ENCODE measurements at places on chromosomes 1 and 21. TPM values are rescaled to one million over a fixed set of nuclear protein-coding genes. Genes with fewer than 3 reads are reported as not detected.
A peak's percentile ranks its signal among the peaks of the same experiment; 100 is the strongest.

DNA sequence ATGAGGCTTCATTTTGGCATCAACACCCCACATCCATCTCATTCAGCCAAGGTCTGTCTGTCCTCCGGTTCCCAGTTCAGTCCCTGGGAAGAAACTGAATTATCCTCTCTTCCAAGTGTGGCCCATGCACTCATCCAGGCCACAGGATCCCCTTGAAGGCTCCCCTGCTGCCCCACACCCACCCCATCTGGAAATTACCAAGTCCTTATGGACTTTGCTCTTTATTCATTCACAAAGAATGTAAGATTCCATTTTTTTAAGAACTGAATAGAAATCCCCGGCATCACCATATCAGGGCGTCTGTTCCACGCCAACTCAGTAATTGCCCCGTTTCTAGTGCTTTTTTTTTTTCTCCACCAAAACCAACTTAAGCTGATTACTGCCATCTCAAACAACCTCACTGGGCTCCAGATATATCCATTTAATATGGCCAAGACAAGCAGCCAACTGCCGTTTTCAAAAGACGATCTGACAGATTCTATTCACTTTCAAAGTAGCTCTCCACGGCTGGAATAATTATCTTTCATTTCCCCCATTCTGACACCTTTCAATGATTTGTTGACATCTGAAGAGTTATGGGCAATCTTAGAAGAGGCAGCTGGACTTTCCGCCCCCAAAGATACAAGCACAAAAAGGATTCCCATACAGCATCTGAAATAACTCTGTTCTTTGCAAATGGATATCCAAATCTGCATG is 55.9 kb downstream of the OLIG1 start:
- DNase-seq: no peak

DNA sequence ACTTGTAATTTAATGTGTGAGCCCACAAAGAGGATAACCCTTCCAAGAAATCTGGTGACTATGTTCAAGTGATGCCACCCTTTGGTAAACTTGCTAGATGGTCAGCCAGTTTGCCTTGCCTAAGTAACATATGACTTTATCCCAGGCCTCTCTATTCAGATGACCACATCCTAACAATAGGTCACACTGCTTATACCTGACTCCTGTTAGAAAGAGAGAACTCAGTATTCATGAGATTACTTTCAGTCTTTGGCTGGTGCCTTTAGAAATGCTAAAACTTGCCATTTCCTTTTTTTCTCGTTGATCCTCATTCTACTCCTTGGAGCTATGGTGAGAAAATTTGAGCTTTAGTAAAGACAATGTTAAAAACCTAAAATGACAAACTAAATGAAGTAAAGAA is 28.5 kb upstream of the SERBP1 start:
- no peak for DNase-seq

- no peak for DNase-seq
Measured at GRCh38 chr1:42176902-42177519, 12.5 kb upstream of the GUCA2A start.

DNA sequence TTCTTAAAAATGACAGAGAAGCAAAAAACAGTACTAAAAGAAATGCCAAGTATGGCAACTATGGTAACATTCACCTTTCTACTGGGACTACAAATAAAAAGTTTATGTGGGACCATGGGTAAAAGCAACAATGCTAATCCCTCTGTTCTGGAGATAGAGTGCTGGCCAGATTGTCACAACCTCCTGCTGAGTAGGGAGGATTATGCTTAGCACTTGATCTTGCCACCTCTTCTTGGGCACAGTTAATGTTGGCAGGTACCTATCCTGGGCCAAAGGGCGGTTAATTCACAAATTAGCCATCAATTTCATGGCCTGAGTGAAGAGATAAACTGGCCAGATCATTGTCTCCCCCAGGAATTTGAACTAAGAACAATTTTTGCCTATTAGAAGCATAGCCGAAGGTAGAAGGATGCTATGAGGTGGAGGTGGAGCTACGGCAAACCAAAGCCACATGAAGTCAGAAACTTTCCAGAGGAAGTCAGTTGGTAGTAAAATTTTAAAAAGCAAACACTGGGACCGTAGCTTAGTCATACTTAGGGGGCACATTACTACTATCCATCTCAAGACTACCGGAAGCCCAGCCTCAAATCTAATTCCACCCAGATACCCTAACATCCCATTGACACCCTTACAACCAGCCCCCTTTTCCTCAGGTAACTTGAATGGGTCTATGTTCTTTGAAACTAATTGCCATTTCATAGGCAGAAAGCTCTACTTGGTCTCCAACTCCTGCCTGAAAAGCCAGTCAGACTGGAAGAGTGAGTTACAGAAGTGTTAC is 2.7 kb downstream of the SCYL3 start:
- DNase-seq: no peak

DNA sequence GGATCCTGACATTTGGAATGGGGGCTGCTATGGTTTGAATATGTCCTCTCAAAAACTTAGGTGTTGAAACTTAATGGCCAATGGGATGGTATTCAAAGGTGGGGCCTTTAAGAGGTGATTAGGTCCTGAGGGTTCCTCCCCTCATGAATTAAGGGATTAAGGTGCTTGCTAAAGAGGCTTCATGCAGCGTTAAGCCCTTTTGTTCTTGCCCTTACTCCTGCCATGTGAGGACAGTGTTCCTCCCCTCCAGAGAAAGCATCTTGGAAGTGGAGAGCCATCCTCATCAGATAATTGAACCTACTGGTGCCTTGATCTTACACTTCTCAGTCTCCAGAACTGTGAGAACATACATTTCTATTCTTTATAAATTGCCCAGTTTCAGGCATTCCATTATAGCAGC is 146.6 kb downstream of the KCNJ6 start:
- no peak for DNase-seq

GRCh38 chr1:102174259-102174863 is 177.6 kb upstream of the OLFM3 start:
- DNase-seq: no peak

- no peak for DNase-seq
Measured at GRCh38 chr1:63981408-63981773, 207.6 kb downstream of the ROR1 start.

LRRIQ3 gene
- total RNA-seq: 0.37 TPM

TMEM200B gene
- 20.8 TPM for total RNA-seq

DNA sequence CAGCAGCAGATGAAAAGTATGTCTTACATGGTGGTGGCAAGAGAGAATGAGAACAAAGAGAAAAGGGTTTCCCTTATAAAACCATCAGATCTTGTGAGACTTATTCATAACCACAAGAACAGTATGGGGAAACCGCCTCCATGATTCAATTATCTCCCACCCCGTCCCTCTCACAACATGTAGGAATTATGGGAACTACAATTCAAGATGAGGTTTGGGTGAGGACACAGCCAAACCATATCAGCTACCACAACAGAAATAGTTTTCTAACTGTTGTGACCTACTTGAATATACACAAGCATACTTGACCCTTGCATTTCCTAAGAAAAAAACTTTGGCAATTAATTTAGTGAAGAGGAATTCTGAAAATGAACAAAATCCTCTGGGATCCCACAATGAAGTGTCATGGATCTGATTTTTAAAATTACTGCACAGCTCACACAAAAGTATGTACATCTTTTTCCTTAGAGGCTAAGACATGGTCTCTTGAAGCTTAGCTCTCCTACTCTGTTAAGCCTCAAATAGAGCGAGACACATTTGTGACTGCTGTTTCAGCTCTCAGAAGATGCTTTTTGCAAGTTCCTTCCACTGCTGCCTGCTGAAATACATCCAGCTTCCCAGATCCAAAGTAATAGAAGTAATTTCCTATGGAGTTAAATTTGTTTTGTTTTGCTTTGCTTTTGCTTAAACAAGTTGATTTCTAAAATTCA is 265.8 kb downstream of the DPYD start:
- no peak for DNase-seq

- peak; percentile 91 for DNase-seq
Measured at GRCh38 chr1:205983925-205984725, 19.1 kb downstream of the RAB7B start.

ADAM30 gene
- total RNA-seq: not detected

OR2T33 gene
- not detected for total RNA-seq

COA7 gene
- total RNA-seq: 14.1 TPM

GRCh38 chr1:65952696-65953095 is 160.0 kb downstream of the PDE4B start:
- DNase-seq: no peak

DNA sequence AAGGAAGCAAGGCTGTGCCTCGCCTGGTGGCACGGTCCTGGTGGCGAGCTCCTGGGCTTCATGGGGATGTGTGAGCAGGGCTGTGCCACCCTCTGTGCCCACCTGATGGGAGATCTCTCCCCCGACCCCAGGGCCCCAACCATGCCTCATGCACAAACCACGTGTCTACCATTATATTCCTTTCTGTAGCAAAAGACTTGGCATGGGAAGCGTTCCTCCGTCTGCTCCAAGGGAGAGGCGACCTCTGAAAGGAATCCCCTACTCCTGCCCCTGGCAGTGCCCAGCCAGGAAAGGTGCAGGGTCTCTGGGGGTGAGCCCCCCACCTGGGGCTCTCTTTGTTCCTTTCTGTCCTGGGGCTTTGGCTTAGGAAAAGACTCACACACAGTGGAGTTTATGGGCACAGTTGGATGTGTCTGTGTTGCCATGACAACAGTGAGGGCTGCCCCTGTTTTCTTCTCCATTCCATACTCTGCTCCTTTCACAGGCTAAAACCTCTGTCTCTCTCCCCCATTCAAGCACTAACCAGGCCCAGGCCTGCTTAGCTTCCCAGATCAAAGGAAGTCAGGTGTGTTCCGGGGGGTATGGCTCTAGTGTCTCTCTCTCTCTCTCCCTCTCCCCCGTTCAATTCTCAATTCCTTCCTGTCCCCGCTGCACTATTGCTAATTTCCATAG is 21.4 kb upstream of the LRRN2 start:
- DNase-seq: no peak

SPATA21 gene
- total RNA-seq: not detected

GRCh38 chr1:221521686-221522085 is 220.2 kb downstream of the DUSP10 start:
- no peak for DNase-seq

GRCh38 chr21:24011087-24011486 is 1596.2 kb downstream of the MRPL39 start:
- DNase-seq: no peak

DNA sequence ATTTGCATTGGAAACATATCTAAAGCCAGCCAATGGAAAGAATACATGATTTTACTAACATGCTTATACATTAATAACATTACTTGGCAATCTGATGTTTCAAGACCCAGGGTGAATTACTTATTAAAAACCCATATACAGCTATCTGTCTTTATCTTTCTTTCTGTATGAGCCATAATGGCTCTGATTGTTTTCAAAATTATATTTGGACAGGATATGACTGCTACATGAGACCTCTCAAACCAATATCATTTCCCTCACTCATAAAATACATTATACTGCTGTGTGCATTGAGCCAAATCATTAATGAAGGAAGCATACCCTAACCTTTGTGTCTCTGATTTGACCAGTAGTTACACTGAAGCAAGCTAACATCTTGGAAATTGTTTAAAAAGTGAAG is 205.9 kb upstream of the DPYD start:
- no peak for DNase-seq

GSTM5 gene
- total RNA-seq: 16.7 TPM

GRCh38 chr1:20575541-20576336 is 13.2 kb upstream of the CDA start:
- no peak for DNase-seq

GRCh38 chr1:213686983-213687382 is 300.8 kb upstream of the PROX1 start:
- DNase-seq: no peak

DNA sequence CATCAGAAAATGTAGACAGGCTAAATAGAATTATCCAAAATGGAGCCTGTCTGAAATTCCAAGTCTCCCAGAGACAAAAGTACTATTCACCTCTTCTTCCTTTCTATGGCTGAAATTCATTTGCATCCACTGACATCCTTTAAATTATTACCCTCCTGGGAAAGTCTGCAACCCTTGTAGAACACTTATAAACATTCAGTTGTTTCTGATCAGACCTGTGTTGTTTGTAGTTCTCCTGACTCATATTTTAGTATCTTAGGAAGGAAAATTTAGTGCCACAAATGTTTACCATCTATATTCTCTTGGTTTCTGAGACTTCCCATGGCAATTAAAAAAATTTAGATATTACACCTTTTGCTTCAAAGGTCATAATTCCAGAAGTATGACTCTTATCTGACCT is 69.6 kb upstream of the C1orf105 start:
- no peak for DNase-seq

FAM163A gene
- total RNA-seq: not detected

NRIP1 gene
- 27.3 TPM for total RNA-seq

CASQ2 gene
- total RNA-seq: 122 TPM

DNA sequence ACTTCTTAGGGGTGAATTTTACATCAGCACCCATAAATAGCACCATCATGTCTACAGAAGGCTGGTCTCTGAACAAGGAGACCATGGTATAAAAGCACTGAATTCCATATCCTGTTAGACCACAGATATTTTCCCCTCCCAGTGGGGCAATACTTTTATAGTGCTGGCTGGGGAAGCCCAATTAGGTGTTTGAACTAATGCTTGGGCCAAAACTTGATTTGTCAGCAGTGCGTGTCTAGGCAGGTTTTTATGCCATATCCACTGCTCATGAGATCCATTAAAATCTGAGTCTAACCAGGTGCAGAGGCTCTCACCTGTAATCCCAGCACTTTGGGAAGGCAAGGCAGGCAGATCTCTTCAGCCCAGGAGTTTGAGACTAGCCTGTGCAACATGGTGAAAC is 623.0 kb downstream of the NPHP4 start:
- no peak for DNase-seq

OR10J1 gene
- total RNA-seq: not detected

- DNase-seq: no peak
Measured at GRCh38 chr1:10064416-10065343, 31.9 kb downstream of the UBE4B start.

DNA sequence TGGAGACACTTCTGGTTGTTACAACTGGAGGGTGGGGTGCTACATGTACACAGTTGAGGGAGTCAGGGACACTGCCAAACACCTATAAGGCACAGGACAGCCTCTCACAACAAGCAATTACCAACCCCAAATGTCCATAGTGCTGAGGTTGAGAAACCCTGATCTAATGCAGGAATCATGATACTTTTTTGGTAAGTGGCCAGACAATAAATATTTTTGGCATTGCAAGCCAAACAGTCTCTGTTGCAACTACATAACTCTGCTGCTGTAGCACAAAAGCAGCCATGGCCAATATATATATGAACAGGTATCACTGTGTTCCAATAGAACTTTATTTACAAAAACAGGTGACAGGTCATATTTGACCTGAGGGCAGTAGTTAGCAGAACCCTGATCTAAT is 177.5 kb downstream of the ASTN1 start:
- DNase-seq: no peak

DIRAS3 gene
- total RNA-seq: 4.1 TPM

TAL1 gene
- total RNA-seq: 5.3 TPM

Data from posterior vena cava (tissue), 2 donors.